ENCODE measurements at places on chromosomes 4 and X.

DNA sequence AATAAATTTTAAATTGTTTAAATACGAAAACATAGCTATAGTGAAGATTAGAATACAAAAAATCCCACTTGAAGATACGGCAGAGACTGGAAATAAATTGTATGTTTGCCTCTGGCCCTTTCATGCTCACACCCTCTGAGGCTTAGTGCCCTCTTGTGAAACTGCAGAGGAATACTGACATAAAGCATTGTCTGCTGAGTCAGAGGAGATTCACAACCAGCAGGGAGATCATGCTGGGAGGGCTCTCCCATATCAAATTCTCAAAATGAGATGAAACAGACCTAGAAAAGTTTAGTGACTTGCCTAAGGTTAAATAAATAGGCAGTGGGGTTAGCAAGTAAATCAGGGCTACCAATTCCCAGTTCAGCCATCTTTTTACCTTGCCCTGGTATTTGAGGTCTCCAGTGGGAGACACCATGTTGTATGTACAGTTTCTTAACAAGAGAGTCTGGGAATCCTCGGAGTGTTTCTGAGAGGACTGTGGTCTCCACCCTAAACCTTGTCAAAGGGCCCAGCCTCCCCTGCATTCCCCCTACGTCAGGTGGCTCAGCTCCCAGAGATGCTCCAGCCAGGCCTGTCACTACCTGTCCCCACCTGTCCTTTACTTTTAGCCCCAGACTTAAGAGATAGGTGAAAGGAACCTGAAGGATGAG is 581.4 kb upstream of the DIPK2B start:
- no peak for DNase-seq

GRCh38 chr4:63728480-63729177 is 680.6 kb downstream of the TECRL start:
- DNase-seq, result no peak

- DNase-seq, result no peak
Measured at GRCh38 chr4:205097-205756, 80.9 kb downstream of the ZNF718 start.

DNA sequence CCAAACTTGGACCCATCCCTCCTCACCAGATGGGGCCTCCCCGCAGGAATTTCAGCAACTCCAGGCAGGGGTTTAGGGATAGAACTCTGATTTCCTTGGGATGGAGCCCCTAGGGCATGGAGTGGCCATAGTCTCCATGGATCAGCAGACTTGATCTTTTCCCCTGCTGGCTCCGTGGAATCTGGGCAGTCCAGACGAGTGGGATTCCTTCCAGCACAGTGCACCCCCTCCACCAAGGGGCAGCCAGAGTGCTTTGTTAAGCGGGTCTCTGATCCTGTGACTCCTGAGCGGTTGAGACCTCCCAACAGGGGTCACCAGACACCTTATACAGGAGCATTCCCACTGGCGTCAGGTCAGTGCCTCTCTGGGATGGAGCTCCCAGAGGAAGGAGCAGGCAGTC is 40.4 kb downstream of the ENPP6 start:
- DNase-seq, result no peak

- DNase-seq, result no peak
Measured at GRCh38 chrX:43808231-43808630, 74.0 kb downstream of the MAOB start.

- DNase-seq, result no peak
Measured at GRCh38 chr4:120844528-120844921, 78.0 kb downstream of the PRDM5 start.

GRCh38 chrX:121110536-121110935 is 63.1 kb downstream of the GLUD2 start:
- no peak for DNase-seq

GRCh38 chr4:86223472-86223871 is 136.4 kb downstream of the MAPK10 start:
- DNase-seq, result peak; percentile 11

DNA sequence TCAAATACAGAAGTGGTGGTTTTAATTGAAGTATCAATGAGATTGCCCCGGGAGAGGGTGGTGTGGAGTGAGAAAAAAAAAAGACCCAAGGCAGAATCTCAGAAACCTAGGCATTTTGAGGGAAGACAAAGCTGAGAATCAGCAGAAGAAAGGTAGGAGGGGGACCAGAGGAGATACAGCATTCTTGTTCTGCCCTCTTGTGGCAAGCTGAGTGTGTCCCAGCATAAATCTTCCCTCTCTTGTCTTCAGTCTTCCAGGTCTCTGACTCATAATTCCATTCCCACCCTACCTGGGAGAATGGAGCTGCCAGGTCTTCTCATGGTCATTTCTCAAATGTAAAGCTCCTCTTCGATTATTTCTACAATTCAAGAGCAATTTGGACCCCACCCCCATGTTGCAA is 32.7 kb upstream of the MAGED1 start:
- peak; percentile 1 for DNase-seq

DNA sequence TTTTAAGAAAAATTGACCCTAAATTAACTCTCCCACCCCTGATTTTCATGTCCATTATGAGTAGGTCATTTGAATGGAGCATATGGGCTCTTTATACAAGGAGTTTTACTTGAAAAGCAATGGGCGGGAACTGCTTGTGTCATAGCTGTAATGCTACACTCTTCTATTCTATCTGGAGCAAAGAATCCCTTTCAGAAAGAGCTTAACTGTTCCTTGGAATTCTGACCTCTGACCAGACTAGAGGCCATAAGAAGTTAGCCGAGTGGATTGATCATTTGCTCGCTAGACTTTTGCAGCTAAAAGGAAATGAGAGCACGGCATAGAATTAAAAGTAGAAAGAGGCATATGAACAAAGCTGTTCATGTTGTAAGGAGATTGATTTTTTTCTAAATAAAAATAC is 79.1 kb downstream of the DOCK11 start:
- no peak for DNase-seq

- DNase-seq, result peak; percentile 9
Measured at GRCh38 chr4:105923497-105924238, 28.4 kb downstream of the NPNT start.

GRCh38 chrX:35919536-35920309 is at the start of gene CFAP47:
CFAP47 (plus strand) TSS chrX:35919734; CDS start chrX:35919800, 66 bp downstream.
- no peak for DNase-seq

- no peak for DNase-seq
Measured at GRCh38 chr4:167222099-167222498, 12.2 kb downstream of the SPOCK3 start.

DNA sequence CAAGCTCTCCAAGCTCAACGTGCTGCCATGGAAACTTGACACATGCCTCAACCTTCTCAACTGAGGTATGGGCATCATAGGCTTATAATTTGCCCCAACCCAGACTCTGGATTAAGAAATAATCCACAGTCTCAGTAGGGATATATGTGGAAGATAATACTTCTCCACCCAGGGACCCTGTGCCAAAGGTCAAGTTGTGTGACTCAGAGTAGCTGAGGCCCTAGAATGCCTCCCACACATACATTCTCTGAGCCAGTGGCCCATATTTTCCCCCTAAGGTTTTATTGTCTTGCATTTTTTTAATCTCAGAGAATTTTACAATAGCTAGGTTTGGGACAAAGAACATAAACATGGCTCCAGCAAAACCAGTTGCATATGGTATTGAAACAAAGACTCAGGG is 283.1 kb downstream of the IDS start:
- no peak for DNase-seq

GRCh38 chr4:169707958-169708643 is 49.6 kb downstream of the HPF1 start:
- no peak for DNase-seq

DNA sequence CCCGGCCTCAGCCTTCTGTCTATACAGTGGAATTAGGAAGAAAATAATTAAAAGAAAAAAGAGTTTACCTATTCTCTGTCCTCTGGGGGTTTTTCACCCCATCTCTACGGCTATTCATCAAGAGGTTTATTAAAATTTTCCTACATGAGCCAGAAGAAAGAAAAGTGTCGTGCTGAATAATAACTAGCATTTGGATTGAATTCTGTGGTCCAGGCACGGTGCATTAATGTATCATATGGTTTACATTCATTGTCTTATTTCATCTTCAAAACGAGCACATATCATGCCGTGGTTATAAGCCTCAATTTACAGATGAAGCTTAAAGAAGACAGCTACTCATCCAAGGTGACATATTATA is 5.4 kb upstream of the NAA15 start:
- no peak for DNase-seq

DNA sequence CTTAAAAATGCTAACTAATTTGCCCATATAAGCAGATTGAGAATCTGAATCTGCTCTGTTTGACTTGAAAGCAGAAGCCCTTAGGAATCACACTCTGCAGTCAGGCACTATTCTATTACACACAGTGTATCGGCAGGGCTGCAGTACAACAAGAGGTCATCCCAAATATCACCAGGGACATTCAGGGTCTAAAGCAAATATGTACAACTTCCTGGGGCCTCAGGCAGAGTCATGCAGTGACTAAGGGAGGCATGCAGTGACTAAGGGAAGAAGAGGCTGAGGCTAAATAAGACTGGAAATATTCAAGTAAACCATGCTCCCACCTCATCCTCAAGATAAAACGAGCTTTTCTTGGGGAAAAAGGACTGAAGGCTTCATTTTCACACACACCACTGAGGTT is 20.9 kb downstream of the MAPK10 start:
- peak; percentile 48 for DNase-seq

DNA sequence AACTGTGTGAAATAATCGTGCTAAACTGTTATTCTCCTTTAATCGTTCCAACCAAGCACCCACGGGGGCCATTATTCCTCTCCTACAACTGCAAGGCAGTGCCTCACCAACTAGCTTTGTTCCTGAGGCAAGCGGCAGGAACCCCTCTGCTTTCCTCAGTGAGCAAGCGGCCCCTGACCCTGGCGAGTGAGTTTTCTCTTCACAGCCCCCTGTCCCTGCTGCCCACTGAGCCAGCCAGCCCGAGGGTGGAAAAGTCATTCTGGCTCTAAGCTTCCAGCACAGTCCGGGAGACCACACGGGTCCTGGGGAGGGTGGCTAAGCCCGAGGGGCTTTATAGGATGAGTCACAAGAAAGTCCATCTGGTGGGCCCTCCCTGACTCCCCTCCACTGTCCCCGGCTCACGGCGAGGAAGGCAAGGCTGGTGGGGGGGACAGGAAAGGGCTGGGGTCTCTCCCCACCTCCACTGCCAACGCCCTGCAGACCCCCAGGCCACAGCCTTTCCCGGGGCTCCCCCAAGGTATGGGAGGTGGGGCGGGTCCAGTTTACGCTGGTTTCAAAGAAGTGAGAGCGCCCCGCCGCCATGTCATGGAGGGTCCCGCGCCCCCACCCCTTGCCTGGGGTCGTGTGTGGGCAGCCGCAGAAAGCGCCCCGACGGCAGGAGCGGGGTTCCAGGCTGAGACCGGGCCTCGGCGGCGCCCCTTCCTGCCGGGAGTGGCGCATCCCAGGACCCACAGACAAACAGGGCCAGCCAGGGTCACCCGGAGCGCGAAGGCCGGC is 45.0 kb downstream of the CPLX1 start:
- no peak for DNase-seq

DNA sequence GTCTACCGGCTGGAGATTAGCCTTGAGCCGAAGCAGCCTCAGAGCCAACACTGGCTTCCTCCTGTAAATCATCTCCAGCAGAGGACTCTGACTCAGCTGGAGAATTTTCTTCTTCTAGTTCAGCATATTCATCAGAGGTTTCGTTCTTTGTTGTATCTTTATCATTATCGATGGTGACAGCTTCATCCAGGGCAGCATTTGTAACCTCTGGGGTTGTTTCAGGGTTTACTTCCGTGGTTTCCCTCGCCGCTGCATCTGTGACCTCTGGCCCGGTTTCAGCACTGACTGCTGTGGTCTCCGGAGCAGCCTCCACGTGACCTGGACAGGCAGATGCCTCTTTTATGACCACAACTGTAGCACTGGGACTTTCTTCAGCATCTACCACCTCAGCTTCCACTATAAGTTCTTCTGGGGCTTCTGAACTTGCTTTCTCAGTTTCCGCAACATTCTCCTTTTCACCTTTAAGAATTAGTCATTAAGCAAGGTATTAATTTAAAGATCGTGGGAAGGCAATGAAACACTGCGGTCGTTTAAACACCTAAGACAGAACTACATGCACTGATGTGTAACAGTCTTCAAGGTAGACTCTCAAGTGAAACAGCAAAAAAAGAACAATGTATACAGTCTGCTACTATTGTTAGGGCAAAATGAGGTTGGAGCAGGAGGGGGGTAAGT is 13.3 kb downstream of the MGARP start:
- DNase-seq, result peak; percentile 59

DNA sequence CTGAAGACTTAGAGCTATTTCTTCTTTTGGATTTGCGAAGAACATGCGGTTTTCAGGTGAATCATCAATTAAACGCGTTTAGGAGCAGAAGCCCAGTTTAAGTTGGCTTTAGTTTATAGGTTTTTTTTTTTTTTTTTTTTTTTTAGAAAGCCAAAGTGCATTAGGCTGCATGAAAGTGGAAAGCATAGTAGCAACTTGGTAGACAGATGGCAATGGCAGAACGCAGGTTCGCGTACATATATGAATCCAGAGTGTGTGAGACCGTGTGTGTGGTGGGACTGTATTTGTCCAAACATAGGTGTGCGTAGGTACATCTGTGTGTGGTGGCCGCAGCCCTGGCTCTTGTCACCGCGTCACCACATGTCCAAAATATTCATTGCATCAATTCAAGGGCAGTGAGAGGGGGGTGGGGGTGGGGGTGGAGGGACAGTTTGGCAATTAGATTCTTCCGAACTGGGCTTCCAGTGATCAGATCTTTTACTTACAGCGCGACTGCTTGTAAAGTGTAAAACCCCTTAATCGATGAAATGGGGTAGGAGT is 901 bp downstream of the JADE1 start:
- no peak for DNase-seq

- no peak for DNase-seq
Measured at GRCh38 chr4:180741703-180742102, 1501.5 kb upstream of the TENM3 start.

GRCh38 chr4:184448821-184449220 is 25.5 kb downstream of the IRF2 start:
- DNase-seq, result no peak

- no peak for DNase-seq
Measured at GRCh38 chr4:87499403-87500091, 29.6 kb downstream of the SPARCL1 start.

- DNase-seq, result no peak
Measured at GRCh38 chr4:65954416-65954815, 284.1 kb upstream of the EPHA5 start.

GRCh38 chr4:153649572-153649991 is 34.5 kb upstream of the TLR2 start:
- DNase-seq, result no peak

- DNase-seq, result peak; percentile 33
Measured at GRCh38 chr4:101191302-101192098, 155.8 kb downstream of the PPP3CA start.

GRCh38 chr4:22910200-22910599 is 217.5 kb downstream of the GBA3 start:
- no peak for DNase-seq

GRCh38 chr4:121199742-121200561 is 35.8 kb upstream of the TNIP3 start:
- DNase-seq, result no peak

- no peak for DNase-seq
Measured at GRCh38 chr4:162985131-162985530, 181.6 kb downstream of the NAF1 start.

- no peak for DNase-seq
Measured at GRCh38 chr4:122150931-122151330, 1.2 kb upstream of the BLTP1 start.
